ENCODE measurements at places on chromosomes 1 and 21.

GRCh38 chr1:117613249-117613968, 7.6 kb downstream of the TENT5C start:
- no peak for DNase-seq

- DNase-seq: no peak
Observed at GRCh38 chr1:234571702-234572101, 38.3 kb downstream of the IRF2BP2 start.

GRCh38 chr1:24920533-24920925, 9.5 kb downstream of the RUNX3 start:
- DNase-seq: peak; percentile 5

- DNase-seq: no peak
Observed at GRCh38 chr21:31870472-31871193, 2.2 kb upstream of the HUNK start.

- no peak for DNase-seq
Observed at GRCh38 chr1:218424502-218424901, 79.4 kb downstream of the TGFB2 start.

DNA sequence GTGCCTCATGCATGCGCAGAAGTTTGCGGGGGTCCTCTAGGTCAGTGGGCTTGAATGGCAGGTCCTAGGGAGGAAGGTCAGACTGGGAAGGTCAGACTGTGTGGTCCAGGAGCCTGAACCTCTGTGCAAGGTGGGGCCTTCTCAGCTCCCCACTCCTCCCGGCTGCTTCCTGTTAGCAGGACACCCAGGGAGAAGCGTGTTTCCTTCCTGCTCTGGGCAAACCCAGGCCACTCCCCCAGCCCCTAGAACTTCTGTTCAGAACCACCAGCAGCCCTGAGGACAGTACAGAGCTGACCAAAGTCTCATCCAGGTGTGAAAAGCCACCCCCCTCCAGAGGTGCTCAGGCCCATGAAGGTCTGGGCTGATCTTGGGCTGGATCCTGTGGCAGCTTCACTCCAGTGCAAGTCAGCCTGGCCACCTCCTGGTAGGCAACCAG, 29.9 kb downstream of the NAV1 start:
- DNase-seq: no peak

GRCh38 chr1:241499910-241500309, 19.6 kb downstream of the FH start:
- no peak for DNase-seq

GRCh38 chr1:235613602-235614001, 36.0 kb downstream of the GNG4 start:
- no peak for DNase-seq

- no peak for DNase-seq
Observed at GRCh38 chr1:155295183-155295941, 5.9 kb downstream of the PKLR start.

GRCh38 chr1:203288400-203288799, 16.9 kb upstream of the BTG2 start:
- no peak for DNase-seq

DNA sequence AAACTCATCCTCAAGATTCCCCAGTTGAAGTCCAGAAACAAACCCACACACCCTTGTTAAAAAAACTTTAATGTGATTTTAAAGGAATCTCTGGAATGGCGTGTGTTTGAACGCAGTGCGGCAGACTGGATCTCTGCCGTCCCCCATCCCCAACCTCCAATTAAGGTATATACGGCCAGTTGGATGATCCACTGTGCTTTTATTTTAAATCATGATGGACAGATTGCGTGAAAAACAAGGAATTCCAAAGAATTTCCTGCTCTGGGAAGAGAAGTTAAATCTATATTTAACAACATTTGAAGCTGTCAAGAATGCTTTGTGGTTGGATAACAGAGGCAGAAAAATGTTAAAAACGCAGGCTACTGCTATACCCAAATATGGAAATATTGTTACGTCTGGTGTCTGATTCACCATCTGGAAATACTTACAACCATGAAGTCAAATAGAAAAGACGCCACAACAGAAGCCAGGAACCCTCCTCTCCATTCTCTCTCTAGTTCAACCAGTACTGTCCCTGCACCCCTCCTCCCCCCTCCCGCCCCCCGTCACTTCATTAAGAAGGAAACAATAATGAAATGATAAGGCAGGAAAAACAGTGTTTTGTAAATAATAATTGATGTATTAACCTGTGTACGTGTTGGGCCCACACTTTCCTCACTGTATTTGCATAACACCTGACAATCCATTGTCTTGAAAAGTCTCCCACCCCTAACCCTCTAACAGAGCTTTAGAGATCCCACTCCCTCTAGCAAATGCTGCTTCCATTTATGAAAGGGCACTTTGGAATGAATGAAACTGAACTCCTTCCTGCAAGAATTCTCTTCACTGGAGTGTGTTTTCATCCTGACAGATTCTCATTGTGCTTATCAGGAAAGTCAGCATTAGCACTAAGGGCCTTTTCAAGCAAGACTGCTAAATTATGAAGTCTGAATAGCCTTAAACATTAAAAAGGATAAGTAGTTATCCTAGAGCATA, 2.0 kb upstream of the CCN1 start:
- DNase-seq: no peak

- no peak for DNase-seq
Observed at GRCh38 chr1:63847308-63847910, 73.6 kb downstream of the ROR1 start.

- no peak for DNase-seq
Observed at GRCh38 chr1:5711079-5711478, 281.1 kb downstream of the NPHP4 start.

DNA sequence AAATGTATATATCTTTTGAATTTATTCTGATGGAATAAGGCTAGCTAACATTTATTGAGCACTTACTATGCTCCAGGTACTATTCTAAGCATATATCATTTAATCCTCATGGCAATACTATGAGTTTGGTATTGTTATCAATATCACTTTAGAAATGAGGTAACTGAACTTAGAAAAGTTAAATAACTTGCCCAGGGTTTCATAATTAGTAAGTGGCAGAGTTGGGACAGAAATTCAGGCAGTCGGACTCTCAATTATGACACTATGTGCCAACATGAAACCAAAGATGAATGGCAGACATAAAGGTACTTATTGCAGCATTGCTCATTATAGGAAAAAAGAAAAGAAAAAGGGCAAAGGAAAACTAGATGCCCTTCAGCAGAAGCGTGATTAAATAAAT, 48.2 kb downstream of the RAB3GAP2 start:
- DNase-seq: no peak

GRCh38 chr1:59484096-59484495, 187.2 kb downstream of the FGGY start:
- no peak for DNase-seq

GRCh38 chr1:53390261-53390660, 62.4 kb upstream of the LRP8 start:
- peak; percentile 72 for DNase-seq

- DNase-seq: peak; percentile 21
Observed at GRCh38 chr1:5742032-5742431, 250.2 kb downstream of the NPHP4 start.

DNA sequence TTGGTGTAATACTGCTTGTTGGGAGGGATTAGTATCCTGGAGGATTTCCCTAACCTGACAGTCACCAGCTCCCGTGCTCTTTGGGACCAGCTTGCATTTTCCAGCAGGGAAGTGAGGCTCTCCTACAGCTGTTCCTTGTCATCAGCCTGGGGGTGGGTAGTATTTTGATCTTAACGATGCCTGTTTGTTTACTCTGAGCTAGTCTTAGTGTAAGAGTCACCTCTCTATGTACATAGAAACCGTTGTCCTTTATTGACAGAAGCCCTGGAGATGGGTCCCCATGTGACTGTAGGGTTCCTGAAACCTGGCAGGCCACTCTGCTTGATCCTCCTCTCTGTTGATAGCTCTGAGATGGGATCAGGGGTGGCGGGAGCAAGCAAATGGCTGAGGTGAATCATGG, 58.0 kb downstream of the ACP6 start:
- DNase-seq: no peak

DNA sequence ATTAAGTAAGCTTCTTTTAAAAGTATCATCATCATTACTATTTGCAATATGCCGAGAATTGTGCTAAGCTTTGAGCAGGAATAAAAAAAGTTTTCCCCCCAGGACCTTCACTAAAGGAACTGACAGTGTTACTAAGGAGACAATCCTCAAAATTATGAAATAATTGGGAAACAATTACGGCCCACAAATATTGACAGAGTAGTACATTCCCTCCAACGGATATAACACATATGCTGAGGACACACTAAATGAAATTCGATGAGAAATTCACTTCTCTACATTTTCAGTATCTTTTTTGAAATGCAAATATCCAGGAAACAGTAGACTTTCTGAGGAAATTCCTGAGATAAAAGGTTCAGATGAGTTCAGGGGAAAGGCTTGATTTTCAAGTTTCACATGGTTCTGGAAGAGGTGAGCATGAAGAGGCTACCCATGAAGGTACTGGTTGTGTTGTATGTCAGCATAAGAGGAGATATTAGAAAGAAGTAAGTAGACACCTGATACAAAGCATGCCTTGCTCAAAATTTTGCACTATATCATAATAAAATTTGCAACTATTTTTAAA, 171.2 kb upstream of the NR5A2 start:
- DNase-seq: no peak

GRCh38 chr1:240314845-240315801, 223.4 kb downstream of the FMN2 start:
- no peak for DNase-seq

DNA sequence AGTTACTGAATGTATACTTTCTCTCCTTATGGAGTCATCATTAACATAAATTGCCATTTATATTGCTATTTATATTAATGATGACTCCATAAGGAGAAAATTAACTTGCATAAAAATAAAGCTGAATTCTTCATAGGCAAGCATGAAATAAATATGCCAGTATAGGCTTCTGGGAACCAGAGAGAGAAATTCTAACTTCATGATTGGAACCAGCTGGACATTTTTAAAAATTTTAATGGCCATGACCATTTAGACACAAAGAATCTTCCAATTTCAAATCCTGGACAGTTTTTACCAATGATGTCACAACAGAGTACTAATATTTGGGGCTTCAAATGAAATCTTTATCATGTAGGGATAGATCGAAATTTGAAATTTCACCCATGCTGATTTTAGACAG, 268.7 kb downstream of the PTGER3 start:
- no peak for DNase-seq

DNA sequence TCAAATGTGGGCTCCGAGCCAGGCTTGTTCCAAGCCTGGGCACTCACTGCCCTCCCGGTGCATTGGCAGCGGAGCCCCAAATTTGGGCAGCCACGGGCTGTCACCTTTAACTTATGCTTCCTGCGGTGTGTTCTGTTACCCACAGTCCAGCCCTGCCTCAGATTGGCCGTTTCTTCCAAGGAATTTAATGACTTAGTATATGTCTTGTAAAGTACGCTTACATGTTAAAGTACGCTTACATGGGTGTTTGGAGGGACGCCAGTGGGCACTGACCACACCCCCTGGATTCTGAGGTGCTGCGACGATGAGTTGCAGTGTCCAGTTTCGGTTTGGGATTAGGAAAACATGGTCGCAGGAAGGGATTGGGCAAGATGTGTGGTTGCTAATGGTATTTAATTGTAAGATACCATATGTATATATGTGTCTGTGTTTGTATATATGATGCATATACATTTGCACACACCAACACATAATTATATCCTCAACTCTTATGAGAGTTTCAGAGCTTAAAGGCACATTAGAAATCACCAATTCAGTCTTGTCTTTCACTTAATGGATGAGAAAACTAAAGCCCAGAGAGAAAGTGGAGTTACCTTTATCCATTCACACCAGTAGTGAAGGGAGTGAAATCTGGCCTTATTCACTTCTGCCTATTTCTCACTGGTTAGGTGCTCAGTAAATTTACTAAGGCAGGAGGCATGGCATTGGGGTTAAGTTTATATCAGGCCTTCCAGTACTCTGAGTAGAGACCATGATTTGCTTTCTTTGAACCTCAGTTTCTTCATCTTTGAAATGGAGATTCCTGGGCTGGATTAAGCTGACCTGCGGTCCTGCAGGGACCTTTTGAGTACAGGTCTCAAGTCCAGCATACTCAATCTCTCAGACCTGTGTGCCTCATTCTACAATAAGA, 1.0 kb downstream of the SMYD2 start:
- DNase-seq: peak; percentile 76

- no peak for DNase-seq
Observed at GRCh38 chr1:33131191-33131590, 50.2 kb downstream of the AZIN2 start.

DNA sequence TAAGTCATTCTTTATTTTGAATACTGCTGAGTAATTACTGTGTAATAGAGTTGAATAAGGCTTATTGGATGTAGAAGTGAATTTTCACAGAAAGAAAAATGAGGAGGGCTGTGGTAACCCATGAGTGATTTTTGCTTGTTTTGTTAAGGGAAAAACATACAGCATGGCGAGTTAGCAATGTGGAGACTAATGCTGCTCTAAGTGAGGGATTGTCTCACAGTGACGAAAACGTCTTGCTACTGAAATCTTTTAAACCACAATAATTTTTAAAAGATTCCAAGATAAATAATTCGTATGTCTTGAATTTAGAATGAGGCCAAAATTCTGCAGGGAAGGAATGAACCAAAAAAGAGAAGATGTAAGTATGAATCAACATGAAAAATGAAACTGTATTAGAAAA, 16.2 kb upstream of the PLA2G4A start:
- no peak for DNase-seq

DNA sequence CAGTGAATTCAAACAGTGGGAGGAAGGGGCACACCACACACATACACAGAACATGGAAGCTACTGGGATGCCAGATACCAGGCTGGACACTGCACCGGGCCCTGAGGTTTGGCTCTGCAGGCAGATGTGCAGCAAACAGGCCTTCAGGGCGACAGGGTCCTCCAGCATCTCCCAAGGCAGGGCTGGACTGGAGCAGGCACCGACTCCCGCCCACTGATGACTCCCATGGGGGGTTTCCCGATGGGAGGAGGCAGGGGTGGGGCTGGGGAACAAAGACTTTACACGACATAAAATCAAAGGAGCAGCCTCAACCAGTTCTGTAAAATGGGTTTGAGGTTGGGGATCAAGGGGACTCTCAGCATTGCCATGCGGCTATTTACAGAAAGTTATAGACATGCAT, 118.1 kb downstream of the SYT2 start:
- DNase-seq: no peak

DNA sequence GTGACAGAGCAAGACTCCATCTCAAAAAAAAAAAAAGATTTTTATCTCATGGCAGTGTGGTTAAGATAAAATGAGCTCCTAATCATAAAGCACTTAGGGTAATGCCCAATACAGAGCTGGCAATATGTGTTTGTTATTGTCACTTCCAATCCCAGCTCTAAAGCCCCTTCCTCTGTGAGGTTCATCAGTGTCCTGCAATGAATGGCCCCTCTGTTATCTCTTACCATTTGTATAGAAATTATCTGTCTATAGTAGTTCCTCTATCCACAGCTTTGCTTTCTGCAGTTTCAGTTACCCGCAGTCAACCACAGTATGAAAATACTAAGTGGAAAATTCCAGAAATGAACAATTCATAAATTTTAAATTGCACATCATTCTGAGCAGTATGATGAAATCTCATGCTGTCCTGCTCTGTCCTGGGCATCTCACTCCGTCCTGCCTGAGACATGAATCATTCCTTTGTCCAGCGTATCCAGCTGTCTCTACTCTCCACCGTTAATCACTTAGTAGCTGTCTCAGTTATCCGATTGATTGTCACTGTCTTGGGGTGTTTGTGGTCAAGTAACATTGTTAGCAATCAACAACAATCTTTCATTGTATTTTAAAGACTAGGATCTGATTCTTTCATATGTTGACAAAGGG, 50.2 kb upstream of the DNAH14 start:
- DNase-seq: no peak

GRCh38 chr1:62528015-62528414, 69.3 kb upstream of the ANGPTL3 start:
- DNase-seq: peak; percentile 46
